ENCODE measurements at places on chromosomes 13 and 19.

DNA sequence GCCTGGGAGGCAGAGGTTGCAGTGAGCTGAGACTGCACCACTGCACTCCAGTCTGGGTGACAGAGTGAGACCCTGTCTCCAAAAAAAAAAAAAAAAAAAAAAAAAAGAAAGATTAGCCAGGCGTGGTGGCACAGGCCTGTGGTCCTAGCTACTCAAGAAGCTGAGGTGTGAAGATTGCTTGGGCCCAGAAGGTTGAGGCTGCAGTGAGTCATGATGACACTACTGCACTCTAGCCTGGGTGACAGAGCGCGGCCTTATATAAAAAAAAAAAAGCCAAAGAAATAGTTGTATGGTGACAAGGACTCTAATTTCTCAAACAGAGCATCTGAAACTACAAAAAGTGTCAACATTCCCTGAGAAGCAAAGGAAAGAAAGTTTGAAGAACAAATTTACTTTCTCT, 3.4 kb downstream of the PBX4 start:
- no peak for DNase-seq

- DNase-seq = peak; percentile 32
Observed at GRCh38 chr13:28273919-28274318, 135.6 kb downstream of the PAN3 start.

- no peak for DNase-seq
Observed at GRCh38 chr19:9032136-9032631, 22.0 kb upstream of the MUC16 start.

GRCh38 chr13:97945342-97945741, 8.1 kb upstream of the IPO5 start:
- no peak for DNase-seq

- no peak for DNase-seq
Observed at GRCh38 chr13:49791315-49791710, 1.2 kb downstream of the KPNA3 start.

DNA sequence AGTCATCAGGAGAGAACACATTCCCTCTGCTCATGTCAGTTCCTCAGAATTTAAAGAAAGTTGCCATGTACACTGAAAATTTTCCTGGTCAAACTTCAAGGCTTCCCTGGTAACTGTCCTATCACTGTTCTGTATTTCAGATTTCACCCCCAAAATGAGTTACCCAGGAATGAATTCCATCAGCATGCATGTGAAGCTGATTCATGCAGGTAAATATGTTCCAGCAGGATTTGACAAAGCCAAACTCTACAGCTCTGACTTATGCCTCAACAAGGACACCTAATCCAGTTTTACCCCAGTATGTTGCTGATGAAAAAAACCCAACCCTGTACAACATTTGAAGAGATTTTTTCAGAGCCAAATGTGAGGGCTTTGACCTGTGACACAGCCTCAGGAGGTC, 21.5 kb downstream of the LIG4 start:
- DNase-seq = no peak

- DNase-seq = no peak
Observed at GRCh38 chr13:114063545-114064449, 68.6 kb downstream of the RASA3 start.

GRCh38 chr19:23440207-23440606, 44.9 kb upstream of the ZNF91 start:
- no peak for DNase-seq

GRCh38 chr19:38199340-38199739, 24.7 kb downstream of the DPF1 start:
- no peak for DNase-seq

GRCh38 chr13:44068169-44068568, 188.5 kb downstream of the LACC1 start:
- no peak for DNase-seq

GRCh38 chr19:50567052-50567841, 988 bp downstream of the LRRC4B start:
- peak; percentile 32 for DNase-seq

DNA sequence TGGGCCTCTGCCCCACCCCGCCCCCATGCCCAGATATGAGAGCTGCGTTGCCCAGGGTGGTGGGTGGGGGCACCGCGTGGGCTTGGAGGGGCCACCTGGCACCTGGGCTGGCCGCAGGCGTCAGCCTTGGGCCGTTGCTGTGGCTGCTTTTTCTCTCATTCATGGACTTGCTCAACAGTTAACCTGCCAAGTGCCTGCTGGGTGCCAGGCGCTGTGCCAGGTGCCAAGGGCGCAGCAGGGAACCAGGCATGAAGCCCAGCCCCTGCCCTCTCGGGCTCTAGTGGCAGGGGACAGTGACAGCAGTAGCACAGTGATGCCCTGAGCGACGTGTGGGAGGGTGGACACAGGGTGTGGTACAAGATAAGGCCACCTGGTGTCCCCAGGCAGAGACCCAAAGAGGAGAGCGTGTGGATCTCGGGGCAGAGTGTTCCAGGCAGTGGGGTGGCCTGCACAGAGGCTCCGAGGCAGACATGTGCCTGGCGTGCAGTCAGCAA, 28.1 kb downstream of the DHX34 start:
- DNase-seq = no peak

- DNase-seq = no peak
Observed at GRCh38 chr19:40274585-40275544, 10.3 kb downstream of the AKT2 start.

DNA sequence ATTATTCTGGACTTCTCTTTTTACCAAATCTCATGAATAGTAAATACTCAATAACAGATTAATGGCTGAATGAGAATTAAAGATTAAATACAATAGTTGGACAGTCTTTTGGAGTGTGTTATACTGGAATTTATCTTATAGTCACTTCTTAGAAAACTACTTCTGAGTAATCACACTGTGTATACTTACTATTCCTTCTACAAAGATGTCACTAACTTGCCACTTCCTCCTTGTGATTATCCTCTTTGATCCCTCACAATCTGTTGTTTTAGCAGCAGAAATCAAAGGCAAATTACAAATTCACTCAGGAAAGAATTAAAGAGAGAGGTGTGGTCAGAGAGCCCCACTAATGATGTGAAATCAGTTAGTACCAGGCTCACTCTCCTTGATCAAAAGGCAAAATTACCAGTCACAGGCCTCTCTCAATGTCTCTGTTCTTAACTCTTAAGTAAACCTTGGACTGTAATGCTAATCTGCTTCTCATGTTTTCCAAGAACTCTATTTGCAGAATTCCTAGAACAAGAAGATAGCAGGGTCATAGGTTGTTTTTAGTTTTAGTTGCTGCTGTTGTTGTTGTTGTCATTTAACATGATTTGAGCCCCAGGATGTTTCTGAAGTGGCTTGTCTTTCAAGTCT, 37.3 kb upstream of the FNDC3A start:
- no peak for DNase-seq

DNA sequence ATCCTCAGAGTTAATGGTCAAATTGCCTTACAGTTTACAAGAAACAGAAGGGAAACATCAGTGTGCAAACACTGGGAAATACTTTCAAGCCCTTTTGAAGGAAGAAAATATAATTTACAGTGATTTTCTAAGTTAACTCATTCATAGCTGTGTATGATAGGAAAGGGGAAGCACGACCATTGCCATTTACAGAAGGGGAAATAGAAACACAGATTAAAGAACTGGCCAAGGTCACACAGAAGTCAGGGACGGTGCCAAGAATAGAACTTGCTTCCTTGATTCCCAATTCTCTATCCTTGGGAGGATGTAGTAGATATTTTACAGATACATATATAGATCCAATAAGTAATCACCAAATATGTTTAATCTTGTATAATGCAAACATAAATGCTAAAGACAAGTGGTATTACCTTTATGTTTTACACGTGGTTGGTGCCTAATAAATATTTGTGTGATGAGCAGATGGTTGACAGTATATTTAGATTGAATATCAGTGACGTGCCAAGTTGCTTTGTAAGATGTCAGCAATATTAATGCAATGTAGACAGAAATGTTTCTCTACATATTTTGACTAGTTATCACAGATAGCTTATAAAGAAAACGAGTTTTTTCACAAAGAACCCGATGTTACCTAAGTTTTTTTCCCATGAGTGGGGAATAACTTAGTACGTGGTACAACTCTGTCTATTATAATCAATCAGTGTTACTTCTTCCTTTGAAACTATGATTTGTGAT, 73.1 kb downstream of the FLT1 start:
- DNase-seq = no peak

- DNase-seq = no peak
Observed at GRCh38 chr19:17686023-17686521, 2.1 kb downstream of the UNC13A start.

DNA sequence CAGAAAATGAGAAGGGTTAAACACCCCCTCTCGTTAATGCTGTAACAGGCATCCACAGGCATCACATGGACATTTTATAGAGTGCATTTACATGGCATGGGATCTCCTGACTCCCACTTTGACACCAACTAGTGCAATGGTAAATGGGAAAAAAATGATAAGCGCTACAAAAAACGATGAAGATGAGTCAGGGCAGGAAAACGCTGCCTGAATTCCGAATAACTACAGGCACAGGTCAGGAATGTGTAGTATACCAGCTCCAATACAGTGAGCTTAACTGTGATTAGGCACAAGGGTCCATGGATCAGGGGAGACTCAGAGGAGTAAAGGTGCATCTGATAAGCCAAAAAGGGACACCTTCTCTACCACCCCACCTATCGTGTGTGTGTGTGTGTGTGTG, 223.6 kb downstream of the FOXO1 start:
- DNase-seq = no peak

DNA sequence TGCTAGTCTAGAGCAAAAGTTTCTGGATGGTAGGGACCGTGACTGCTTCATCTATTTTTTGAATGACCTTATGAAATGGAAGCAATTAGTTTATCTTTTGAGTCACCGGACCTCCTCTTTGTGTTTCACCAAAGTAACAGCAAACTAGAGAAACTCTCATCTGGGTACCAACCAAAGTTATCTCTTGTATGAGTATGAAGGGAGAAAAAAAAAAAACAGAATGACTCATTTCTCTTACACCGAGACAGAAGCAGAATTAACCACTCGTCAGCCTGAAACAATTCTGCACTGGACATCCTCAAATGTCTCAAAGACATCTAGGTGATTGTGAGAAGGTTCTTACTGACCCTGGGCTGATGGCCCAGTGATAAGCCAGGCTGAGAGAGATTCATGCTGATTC, 18.3 kb downstream of the ZNF100 start:
- DNase-seq = no peak

- no peak for DNase-seq
Observed at GRCh38 chr19:55487924-55488687, at the start of gene SSC5D. Gene SSC5D, plus strand, starts transcription at chr19:55488436. Its CDS starts 154 bp downstream, at chr19:55488590.

- DNase-seq = no peak
Observed at GRCh38 chr13:24083722-24084421, 76.6 kb upstream of the SPATA13 start.

DNA sequence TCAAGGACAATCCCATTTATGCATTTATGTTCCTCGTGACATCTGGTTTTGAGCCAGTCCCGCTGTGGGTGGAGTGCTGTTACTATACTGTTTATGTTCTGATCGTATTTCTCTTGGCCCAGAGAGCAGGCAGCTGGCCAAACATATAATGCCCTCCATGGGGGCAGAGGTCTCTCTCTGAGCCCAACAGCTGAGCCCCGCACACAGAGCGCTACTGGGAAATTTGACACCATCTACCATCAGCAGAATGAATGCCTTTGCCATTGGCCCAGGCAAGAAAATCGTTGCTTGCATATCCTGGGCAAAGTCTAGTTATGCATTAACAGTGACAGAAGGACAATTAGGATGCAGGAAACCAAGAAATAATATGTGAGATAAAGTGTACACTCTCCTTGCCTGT, 126.8 kb upstream of the CACNA1A start:
- peak; percentile 39 for DNase-seq

DNA sequence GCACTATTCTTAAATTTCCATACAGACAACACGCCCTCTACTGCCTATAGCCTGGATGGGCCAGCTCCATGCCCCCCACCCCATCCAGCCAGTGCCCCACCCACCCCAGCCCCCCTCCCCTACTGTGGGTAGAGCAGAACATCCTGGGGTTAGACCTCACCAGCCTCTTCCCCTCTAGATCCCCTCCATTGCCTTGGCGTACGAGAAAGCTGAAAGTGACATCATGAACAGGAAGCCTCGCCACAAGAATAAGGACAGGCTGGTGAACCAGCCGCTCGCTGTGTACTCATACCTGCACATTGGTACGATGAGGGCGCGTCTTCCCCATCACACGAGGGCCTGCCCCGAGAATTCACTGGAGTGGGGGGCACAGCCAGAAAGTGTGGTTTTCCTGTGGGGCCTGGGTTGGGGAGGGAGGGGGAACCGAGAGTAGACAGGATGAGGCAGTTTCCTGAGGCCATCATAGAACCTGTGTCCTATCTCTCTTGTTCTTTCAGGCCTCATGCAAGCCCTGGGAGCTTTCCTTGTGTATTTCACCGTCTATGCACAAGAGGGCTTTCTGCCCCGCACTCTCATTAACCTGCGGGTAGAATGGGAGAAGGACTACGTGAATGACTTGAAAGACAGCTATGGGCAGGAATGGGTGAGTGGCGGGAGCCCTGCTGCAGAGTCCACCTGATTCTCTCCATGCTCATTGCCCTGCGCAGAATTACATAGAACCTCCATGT, 29.1 kb downstream of the ATP12A start:
- DNase-seq = no peak

- DNase-seq = peak; percentile 96
Observed at GRCh38 chr19:16829010-16829821, at the start of gene SIN3B. Gene SIN3B, plus strand, starts transcription at chr19:16829398. Its CDS starts 23 bp downstream, at chr19:16829421.

- no peak for DNase-seq
Observed at GRCh38 chr19:39512988-39513387, 2.0 kb upstream of the SELENOV start.

- DNase-seq = no peak
Observed at GRCh38 chr19:42199440-42200115, 17.9 kb downstream of the DEDD2 start.

DNA sequence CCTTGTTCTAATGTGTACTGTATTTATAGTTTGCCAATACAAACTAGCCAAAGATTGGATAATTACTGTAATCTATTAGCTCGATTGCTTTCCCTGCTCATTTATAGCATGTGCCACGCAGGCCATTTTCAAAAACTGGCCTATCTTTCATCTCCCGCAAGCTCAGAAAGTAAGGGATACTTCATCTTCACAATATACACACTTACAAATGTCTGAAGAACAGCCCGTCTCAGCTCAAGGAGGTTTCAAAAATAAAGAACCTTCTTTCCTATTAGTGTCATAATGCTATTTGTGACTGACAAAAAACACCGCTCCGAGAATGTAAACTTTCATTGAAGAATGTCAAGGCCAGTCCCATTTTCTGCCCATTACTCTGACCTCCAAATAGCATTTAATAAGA, 306.4 kb upstream of the ZNF507 start:
- no peak for DNase-seq

GRCh38 chr13:64276232-64276631, 2860.6 kb upstream of the PCDH20 start:
- DNase-seq = no peak

DNA sequence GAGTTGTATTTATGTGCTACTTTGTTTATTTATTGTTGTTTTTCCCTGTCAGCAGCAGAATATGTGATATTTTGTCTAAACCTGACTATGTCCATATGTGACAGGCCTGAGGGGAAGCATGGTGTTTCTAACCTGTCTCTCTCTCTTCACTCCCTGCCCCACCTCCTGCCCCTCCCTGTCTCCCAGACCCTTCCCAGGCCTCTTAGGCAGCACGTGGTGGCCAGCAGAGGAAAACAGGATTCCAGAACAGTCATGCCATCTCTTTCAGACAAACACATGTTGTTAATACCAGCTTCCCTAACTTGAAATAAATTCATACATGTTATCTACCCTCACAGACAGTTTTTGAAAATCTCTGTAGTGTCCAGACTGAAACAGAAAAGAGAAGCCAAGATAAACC, 31.0 kb upstream of the ATP11A start:
- DNase-seq = no peak

GRCh38 chr19:2533072-2533425, 57.1 kb downstream of the GADD45B start:
- no peak for DNase-seq

GRCh38 chr19:7806876-7807275, 23.1 kb upstream of the EVI5L start:
- no peak for DNase-seq
